ENCODE measurements at places on chromosomes 13 and 19. TPM values are rescaled to one million over a fixed set of nuclear protein-coding genes. Genes with fewer than 3 reads are reported as not detected.

The KCTD12 gene
- 85.2 TPM for total RNA-seq

The CLEC17A gene
- total RNA-seq, result not detected

The ZNF723 gene
- not detected for total RNA-seq

The CYP2A7 gene
- not detected for total RNA-seq

The GIPC3 gene
- under 0.01 TPM for total RNA-seq

The LENG1 gene
- total RNA-seq, result 4.8 TPM

The LILRA1 gene
- total RNA-seq, result not detected
